ENCODE measurements at places on chromosomes 11 and 22. TPM values are rescaled to one million over a fixed set of nuclear protein-coding genes. Genes with fewer than 3 reads are reported as not detected.

Gene NLRP14
- not detected for total RNA-seq

Gene RTN4R
- total RNA-seq = 1.6 TPM

Gene ABCC8
- total RNA-seq = not detected

Gene TCN1
- total RNA-seq = 30.8 TPM

Gene ELMOD1
- not detected for total RNA-seq

Gene OR4D5
- total RNA-seq = not detected
